Kasumi-1 (cell line): ENCODE measurements at places on chromosomes 11 and 22.

DNA sequence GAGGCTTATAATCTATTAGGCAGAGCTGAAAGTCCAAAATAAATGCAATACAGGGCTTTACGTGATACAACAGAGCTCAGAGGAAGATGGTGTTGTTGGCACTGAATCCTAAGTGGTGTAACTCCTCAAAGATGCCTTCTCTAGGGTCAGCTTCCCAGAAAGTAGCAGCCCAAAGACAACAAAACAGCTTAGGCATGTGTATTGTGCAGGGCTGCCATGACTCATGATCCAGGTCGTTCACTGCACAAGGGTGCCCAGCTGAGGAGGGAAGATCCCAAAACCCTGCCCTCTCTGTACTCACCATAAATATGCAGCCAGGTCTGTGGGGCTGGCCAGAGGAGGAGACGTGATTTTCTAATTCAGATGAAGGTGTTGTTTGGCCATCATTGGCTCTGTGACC lies 59.4 kb upstream of the NNMT start:
- no peak for DNase-seq

DNA sequence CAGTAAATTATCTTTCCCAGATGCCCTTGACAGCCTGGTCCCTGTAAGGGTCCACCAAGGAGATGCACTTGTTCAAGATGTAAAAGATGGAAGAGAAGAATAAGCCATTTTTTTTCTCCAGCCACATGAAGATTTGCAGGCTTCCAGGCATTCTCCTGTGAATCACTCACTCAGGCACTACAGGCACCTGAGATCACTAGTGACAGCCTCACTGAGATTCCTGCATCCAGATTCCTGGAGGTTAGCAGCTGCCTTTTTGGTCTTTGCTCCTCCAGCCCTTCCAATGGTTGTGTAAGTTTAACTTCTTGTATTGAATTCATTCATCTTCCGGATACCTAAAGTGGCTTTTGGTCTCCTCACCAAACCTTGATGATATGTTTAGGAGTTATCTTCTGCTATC lies 630.2 kb upstream of the CADM1 start:
- DNase-seq: no peak

- no peak for DNase-seq
Measured at GRCh38 chr11:1377231-1377780, 12.4 kb upstream of the BRSK2 start.

- DNase-seq: no peak
Measured at GRCh38 chr11:107848345-107848744, 10.2 kb downstream of the SLC35F2 start.

GRCh38 chr11:64261556-64262080 lies 10.3 kb downstream of the PLCB3 start:
- DNase-seq: no peak
